ENCODE measurements at places on chromosomes 1 and 21.

GRCh38 chr1:86516335-86516734, 30.5 kb upstream of the CLCA4 start:
- no peak for DNase-seq

DNA sequence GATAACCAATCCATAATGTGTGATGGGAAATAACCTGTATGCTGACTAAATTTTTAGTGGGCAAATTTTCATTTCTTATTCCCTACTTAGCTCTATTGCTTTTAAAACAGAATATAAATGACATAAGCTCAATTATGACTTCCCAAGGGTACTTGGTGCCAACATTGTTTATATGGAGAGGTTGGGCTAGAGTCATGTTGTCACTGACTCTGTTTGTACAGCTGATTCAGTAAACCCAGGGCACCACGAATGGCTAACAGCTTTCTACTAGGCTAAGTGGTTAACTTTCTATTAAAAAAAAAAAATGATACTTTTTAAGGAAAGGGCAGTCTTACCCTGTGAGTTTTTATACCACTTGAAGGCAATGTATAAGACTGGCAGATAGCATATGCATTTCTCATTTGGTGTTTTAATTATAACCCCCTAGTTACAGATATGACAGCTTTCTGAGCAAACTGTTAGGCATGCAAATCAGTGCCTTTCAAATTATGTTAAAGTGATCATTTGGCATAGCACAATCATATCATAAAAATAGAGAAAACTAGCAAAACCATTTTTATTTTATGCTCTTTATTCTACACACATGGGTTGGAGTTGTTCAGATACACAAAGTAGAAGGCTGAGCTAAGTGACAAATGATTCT, 147.1 kb downstream of the DNM3 start:
- no peak for DNase-seq

DNA sequence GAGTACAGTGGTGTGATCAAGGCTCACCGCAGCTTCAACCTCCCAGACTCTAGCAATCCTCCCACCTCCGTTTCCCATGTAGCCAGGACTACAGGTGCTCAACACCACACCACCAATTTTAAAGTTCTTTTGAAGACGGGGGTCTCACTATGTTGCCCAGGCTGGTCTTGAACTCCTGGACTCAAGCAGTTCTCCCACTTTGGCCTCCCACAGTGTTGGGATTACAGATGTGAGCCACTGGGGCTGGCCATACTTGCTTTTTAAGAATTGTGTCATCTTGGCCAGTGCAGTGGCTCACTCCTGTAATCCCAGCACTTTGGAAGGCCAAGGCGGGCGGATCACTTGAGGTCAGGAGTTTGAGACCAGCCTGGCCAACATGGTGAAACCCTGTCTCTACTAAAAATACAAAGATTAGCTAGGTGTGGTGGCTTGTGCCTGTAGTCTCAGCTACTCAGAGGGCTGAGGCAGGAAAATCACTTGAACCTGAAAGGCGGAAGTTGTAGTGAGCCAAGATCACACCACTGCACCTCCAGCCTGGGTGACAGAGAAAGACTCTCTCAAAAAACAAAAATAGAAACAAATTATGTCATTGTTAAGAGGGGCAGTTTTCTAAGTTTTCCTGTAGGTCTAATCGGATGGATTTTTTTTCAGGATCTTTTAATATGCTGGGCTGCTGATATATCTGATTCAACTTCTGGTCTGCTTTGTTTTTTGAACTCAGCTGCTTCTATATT, 18.7 kb downstream of the AK4 start:
- DNase-seq: no peak

DNA sequence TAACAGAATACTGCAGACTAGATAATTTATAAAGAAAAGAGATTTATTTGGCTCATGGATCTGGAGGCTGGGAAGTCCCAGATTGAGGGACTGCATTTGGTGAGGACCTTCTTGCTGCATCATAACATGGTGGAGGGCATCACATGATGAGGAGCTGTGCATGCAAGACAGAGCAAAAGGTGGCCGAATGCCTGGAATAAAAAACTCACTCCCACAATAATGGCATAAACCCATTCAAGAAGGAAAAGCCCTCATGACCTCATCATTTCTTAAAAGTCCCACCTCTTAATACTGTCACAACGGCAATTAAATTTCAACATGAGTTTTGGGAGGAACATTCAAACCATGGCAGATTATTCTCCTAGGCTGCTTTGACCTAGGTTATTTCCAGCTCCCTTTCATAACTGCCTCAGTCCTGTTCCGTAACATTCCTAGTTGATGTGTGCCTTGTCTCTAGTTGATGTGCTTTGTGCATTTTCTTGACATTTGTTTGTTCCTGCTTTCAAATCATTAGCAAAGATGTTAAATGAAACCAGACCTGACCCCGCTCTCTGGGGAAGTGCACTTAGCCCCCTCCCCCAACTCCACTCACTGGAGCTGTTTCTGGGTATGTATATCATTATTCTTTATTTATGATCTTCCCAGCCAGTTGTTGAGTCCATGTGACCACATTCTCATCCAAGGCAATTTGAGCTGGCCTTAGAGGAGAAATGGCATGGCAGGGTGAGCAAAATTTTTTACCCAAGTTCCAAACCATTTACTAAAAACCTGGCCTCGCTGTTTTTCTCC, 148.5 kb downstream of the GDAP2 start:
- no peak for DNase-seq

- no peak for DNase-seq
Observed at GRCh38 chr21:15744926-15745325, 15.1 kb downstream of the USP25 start.

DNA sequence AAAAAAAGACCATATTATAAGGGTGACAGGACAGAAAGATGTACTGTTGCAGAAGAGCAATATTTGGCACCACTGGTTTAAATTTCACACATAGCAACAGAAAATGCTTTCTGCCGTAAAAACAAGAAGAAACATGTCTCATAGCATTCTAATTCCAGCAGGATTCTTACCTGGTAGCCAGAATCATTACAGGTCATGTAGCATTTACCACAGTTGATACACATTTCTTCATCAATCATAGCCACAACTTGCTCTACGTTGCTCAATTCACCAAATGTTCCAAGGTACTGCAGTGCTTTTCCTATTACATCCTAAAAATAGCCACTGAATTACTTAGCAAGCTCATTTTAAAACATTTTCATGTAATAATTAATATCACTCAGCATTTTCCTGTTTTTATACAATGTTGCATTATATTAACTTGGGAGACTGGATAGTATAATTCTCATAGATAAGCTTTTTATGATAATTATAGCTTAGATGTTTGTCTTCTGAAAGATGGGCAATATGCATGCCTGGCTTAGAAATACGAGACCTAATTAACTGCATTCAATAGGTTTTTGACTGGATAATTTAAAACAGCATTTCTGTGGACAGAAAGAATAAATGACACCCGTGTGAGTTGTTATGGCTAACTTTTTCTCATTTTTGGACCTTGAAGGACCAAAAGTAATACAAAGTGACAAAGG, 360.7 kb downstream of the PTBP2 start:
- DNase-seq: no peak

- DNase-seq: no peak
Observed at GRCh38 chr1:96048572-96049212, 672.9 kb upstream of the PTBP2 start.

Data from activated B cell treated with CpG ODN at 0.5 μM for 24 hours (primary cell).